ENCODE measurements at places on chromosomes 5 and 9.

GRCh38 chr9:37839496-37840461 lies 39.2 kb downstream of the DCAF10 start:
- no peak for DNase-seq

DNA sequence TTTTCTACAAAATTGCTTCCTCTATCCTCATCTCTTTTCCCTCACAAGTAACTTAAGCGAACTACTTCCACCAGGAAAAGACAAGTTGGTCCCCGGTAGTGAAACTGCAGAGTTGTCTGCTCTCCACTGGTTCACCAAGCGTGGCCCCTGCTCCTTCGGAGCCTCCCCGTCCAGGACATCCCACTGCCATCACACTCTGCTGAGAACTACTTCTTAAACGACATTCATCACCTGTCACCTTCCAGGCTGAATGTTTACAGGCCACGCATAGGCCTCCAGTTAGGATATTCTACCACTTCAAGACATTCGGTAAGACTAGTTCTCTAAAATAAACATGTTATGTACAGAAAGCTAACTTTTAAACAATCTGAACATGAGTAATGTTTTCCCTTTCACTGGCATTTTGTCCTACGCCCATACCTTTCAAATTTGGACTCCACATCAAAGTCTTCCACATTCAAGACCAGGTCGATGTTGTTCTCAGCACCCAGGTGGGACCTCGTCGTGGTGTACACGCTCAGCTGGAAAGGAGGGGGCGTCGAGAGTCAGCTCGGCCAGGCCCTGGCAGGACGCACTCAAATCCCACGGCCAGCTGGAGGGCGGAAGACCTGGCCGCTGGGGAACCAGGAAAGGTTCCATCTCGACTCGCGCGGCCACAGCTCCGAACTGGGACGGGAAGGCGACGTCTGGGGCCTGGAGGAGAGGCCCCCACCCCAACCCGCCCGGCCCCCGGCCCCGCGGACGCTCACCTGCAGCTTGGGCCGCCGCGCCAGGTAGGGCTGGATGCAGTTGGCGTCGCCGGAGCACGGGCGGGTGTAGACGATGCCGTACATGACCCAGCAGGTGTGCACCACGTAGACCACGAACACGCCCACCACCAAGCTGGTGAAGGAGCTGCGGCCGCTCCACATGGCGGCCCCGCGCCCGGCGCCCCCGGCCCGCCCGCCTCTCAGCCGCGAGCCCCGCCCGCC lies 683 bp downstream of the CLPTM1L start:
- no peak for DNase-seq

DNA sequence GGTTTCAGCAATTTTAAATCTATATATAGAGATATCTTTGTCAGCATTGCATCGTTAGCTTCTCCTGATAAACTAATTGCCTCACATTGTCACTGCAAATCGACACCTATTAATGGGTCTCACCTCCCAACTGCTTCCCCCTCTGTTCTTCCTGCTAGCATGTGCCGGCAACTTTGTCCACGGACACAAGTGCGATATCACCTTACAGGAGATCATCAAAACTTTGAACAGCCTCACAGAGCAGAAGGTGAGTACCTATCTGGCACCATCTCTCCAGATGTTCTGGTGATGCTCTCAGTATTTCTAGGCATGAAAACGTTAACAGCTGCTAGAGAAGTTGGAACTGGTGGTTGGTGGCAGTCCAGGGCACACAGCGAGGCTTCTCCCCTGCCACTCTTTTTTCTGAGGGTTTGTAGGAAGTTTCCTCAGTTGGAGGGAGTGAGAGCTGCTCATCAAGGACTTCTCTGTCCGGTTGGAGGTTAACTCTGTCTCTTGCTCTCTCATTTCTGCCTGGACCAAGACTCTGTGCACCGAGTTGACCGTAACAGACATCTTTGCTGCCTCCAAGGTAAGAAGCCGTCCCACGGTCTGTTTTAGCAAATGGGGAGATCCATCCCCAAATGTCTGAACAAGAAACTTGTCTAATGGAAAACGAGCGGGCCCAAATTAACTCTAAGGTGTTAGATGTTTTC lies at the start of gene IL4:
Gene IL4, plus strand, starts transcription at position 51 of the 692 bp plus-strand sequence. Its CDS starts 62 bp downstream, at position 113.
- no peak for DNase-seq

- DNase-seq, result peak; percentile 17
Measured at GRCh38 chr5:95620030-95620869, at the start of gene GPR150. Gene GPR150 (plus strand): TSS chr5:95620087. CDS start chr5:95620276, 189 bp downstream.

GRCh38 chr9:83981126-83981871 lies 694 bp downstream of the RMI1 start:
- no peak for DNase-seq

DNA sequence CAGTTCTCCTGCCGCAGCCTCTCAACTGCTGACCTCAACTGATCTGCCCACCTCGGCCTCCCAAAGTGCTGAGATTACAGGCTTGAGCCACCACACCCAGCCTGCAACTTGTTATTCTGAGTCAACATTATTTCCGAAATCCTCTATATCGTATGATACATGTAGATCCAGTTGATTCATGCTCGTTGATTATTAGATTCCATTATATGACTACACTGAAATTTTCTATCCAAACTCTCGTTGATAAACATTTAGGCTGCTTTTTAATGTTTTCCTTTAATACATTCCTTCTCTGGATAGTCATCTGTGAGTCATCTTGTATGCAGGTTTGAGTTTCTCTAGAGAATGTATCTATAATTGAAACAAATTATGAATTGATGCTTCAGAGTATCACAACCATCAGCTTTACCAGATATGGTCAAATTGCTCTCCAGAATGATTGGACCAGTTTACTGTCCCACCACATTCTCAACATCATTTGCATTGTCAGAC lies 4.1 kb downstream of the CDK7 start:
- no peak for DNase-seq

Measured in activated naive CD8-positive, alpha-beta T cell treated with anti-CD3 and anti-CD28 coated beads, Interleukin-2, amount 50 U/mL, for 16 hours (primary cell).